ENCODE measurements at places on chromosomes 7 and 10.

- no peak for DNase-seq
Measured at GRCh38 chr7:29471444-29472138, 92.0 kb upstream of the PRR15 start.

GRCh38 chr7:105766421-105767073, 109.9 kb downstream of the ATXN7L1 start:
- no peak for DNase-seq

DNA sequence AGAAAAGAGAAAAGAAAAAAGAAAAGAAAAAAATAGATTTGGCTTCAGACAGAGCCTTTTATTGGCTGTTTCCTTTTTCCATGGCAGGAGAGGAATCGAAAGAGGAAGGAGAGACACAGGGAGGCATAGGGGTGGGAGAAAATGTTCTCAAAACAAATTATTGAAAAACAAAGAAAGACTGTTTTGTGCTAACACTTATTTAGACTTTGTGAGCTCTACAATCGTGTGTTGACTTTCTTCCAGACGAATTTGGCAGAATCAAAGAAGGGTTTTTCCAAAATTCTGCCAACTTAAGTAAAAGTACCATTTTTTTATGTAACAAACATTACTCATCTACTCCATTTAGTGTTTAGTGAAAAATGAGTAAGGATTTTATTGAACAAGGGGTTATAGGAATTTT, 982.2 kb downstream of the REEP3 start:
- peak; percentile 1 for DNase-seq

GRCh38 chr10:131155876-131156230, 155.7 kb downstream of the TCERG1L start:
- DNase-seq, result no peak

- DNase-seq, result no peak
Measured at GRCh38 chr7:3246127-3246526, 54.9 kb upstream of the SDK1 start.

- no peak for DNase-seq
Measured at GRCh38 chr10:59271160-59271559, 91.2 kb downstream of the FAM13C start.

DNA sequence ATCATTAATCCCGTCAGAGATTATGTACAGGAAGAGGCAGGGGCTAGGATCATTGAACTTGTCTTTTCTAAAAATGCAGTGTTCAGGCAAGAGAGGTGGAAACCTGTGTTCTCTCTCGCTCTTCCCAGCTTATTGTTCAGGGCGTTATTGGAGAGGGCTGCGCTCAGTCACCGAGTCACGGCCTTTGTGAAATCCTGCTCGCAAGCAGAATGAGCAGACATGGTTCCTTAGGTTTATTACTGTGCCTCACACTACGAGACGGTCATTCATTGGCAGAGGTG, 631 bp upstream of the PRKRIP1 start:
- no peak for DNase-seq

GRCh38 chr10:77157248-77158019, 480.2 kb downstream of the KCNMA1 start:
- no peak for DNase-seq

DNA sequence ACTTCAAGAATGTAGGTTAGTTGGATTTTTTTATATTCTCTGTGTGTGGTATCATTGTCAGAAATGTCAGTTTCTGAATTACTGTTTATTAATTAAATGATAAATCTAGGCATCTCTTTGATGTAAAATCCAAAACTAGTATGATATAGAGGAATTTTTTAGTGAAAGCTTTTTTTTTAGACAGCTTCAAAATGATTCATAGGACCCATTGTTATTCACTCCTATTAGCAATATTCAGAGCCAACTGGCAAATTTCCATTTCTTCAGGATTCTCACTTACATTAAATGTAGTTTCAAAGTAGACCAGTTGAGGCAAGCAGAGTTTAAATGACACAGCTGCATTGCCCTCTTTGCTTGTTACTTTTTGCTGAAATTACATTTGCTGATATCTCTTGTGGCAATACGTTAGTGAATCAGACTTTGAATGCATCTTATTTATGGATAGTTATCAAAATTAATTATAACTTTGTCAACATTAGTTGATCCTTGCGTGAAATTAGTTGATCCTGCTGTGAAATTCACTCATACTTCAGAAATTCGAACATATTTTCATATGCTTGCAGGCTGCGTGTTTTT, 20.3 kb downstream of the ZNF277 start:
- DNase-seq, result no peak

GRCh38 chr10:33897291-33897752, 562.9 kb upstream of the NRP1 start:
- no peak for DNase-seq

GRCh38 chr10:99569253-99569939, 36.7 kb downstream of the NKX2-3 start:
- DNase-seq, result no peak

DNA sequence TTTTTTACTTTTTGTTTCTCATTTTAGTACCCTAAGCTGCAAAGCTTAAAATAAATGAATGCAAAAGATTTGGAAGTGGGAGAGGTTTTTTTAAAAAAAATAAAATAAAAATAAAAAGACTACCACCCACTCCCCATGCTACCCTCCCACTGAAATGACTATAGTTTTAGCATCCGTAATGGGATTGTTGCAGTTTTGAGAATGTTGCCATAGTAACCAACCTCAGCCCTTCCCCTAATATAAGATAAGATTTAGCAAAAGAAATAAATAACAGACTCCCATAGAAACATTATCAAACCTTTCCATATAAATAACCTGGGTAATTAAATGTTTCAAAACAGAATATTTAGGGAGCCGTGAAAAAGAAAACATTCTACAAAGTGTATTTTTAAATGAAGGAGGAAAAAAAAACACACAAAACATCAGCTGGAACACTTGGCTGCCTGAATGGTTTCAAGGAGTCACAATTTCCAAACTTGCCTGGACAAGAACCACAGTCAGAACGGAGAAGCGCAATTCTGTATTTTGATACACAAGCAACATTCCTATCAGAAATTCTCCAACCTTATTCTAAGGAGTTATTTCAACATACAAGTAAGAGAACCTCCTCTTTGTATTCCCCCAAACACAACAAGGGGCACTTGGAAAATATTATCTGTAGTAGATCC, 57.4 kb downstream of the DGKI start:
- DNase-seq, result no peak

GRCh38 chr7:39240864-39241263, 263.2 kb downstream of the POU6F2 start:
- no peak for DNase-seq

DNA sequence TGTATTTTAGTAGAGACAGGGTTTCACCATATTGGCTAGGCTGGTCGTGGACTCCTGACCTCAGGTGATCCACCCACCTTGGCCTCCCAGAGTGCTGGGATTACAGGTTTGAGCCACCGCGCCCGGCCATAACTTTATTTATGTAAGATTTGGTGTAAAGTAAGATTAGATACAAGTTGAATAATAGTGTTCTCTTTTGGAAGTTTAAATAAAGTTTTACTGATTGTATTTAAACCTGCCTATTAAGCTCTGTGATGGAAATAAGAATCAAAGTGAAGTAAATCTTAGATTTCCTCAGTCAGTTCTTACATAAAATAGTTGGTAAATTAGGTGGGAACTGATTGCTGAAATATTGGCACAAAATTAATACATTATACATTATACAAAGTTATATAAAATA, 86.0 kb downstream of the MKLN1 start:
- no peak for DNase-seq

- DNase-seq, result no peak
Measured at GRCh38 chr10:52984169-52984568, 211.6 kb upstream of the MBL2 start.

GRCh38 chr10:92244796-92245195, 46.1 kb downstream of the CPEB3 start:
- no peak for DNase-seq

- DNase-seq, result no peak
Measured at GRCh38 chr10:110275128-110275729, 29.5 kb downstream of the SMNDC1 start.

GRCh38 chr10:88221010-88221973, 357.9 kb downstream of the PTEN start:
- DNase-seq, result no peak

- DNase-seq, result no peak
Measured at GRCh38 chr7:36019538-36019937, 133.5 kb upstream of the EEPD1 start.

- no peak for DNase-seq
Measured at GRCh38 chr7:157834501-157835163, 497.8 kb downstream of the DNAJB6 start.

All from suppressor macrophage (primary cell).